ENCODE measurements at places on chromosomes 6 and 20.
A peak's percentile ranks its signal among the peaks of the same experiment; 100 is the strongest.

- no peak for DNase-seq
These were observed 3.0 kb upstream of the NCOA7 start for GRCh38 chr6:125787791-125788190.

GRCh38 chr6:7998103-7998725, 66.0 kb downstream of the BLOC1S5 start:
- no peak for DNase-seq

- no peak for DNase-seq
These were observed 167.5 kb downstream of the GPX5 start for GRCh38 chr6:28693033-28693750.

GRCh38 chr6:1698527-1698926, 88.8 kb downstream of the FOXC1 start:
- DNase-seq = no peak

GRCh38 chr6:161066511-161066910, 74.9 kb downstream of the MAP3K4 start:
- DNase-seq = no peak

DNA sequence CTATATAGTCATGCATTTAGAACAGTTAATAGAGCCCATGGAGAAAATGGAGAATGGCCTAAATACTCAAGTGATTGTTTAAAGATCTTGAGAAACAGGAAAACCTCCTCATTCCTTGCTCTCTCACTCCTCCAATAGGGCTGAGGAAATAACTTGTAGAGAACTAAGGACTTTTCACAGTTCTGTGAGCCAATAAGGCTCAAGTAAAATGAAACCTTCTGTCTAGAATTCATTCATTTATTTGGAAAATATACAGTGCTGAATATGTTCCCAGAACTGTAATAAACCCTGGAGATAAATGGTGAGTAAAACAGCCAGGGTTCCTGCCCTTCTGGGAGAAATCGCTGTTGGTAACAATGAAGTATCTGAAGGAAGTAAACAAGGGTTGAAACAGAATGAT, 35.3 kb downstream of the ELOVL2 start:
- DNase-seq = no peak

GRCh38 chr6:134293659-134294161, 24.2 kb downstream of the SGK1 start:
- DNase-seq = no peak

GRCh38 chr6:122753000-122753687, 26.4 kb upstream of the FABP7 start:
- DNase-seq = no peak

DNA sequence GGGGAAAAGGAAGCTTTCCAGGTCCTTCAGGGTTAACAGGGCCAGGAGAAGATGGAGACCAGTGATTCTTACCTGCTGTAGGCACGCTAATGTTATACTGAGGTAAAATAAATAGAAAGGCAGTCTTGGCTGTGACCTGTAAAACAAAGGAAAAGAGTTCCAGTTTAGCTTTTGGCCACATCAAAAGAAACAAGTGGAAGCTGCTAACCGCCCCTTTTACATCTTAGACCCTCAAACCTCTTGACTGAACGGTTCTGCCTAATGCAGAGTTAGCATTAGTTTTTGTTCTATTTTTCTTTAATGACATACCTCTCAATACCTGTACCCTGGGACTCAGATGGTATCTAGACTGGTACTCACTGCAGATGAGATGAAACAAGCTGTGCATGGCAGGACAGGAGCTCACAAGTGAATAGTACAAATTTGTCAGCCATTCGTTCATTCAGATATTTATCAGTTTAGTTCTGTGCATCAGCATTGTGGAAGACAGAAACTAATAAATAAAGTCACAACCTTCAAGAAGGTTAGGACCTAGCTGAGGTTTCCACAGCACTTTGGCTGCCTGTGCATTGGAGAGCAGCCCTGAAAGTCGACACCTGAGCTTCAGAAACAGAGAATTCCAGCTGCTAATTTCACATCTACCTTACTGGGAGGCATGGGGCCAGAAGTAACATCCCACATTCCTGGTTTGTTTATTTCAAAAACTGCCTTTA, 41.0 kb downstream of the TRAM2 start:
- DNase-seq = no peak

GRCh38 chr6:31476515-31477139, 21.3 kb upstream of the MICB start:
- no peak for DNase-seq

DNA sequence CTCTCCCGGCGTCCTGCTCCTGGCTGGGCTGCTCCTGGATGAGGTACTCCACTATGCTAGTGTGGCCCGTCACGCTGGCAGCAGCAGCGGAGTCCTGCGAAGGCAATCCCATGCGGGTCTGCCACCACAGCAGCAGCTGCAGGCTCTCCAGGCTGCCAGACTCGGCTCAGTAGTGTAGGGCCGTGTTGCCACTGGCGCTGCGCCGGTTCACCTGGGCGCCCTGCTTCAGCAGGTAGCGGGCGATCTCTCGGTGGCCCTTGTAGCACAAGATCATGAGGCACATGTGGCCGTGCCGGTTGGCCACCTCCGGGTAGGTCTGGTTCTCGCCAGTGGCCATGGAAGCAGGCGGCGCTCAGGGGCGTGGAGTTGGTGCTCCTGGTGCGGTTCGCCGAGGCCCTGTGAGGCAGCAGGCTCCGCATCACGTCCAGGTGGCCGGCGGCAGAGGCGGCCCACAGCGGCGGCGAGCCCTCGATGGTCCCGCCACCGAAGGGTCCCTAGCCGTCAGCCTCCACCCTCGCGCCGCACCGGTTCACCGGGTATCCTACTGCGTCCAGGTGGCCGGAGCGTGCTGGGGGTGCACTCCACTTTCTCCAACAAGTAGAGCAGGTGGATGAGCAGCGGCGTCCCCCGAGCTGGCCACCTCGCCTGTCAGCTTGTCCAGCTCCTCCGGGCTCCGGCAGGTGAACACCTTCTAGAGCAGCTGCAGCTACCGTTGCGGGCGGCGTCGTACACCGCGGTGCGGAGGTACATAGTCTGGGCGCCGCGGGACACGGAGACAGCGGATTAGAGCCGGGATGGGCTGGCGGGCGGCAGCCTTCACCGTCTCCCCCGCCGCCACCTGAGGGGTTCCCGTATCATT, 19.8 kb downstream of the RFPL4B start:
- no peak for DNase-seq

DNA sequence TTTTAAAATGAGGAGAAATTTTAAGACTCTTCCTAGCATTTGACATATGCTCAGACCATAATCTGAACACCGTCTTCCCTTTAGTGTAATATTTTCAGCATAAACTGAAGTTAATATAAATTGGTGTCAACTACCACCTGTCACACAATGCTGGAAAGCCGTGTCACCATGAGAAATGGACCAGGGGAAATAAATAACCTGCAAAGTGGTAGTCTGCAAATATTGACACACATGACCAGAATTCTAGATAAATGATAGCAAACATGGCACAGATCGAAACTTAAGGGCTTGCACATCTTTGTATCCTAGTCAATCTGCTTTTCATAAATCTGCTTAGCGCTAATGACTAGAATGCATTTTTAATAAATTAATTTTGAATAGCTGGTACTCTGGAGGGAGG, 191.9 kb downstream of the CD83 start:
- no peak for DNase-seq

- no peak for DNase-seq
These were observed at the start of gene PTK7 for GRCh38 chr6:43075670-43076463. Gene PTK7 (plus strand): TSS chr6:43076314. CDS start chr6:43076489, 175 bp downstream.

DNA sequence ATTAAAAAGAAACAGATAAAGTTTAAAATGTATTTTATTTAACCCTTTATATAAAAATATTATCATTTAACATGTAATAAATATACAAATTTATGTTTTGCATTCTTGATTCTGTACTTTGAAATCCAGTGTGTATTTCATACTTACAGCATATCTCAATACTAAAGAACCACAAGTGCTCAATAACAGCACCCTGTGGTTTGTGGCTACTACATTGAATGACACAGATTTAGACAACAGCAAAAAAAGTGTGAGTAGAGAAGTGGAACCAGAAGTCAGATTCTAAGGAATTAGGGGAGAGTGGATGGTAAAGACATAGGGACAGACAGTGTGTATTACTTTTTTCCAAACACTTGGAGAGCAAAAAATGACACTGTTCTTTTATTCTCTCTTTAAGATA, 524.5 kb downstream of the BMP2 start:
- no peak for DNase-seq

DNA sequence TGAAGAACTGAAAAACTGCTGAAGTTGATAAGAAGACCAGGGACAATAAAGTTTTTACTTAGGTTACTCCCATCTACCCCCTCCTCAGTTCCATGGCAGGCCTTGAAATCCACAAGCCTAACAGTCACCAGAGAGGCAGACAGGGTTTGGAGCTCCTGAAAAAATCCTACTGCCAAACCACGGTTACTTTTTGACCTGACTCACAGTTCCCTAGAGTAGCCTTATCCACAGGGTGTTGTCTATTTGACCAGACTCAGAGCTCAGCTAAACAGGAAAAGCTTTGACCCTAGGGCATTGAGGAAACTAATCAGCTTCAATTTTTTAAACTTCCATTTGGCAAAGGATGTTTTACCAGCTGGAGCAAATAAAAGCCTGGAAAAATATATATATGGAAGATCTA, 257.7 kb upstream of the NT5E start:
- DNase-seq = no peak

DNA sequence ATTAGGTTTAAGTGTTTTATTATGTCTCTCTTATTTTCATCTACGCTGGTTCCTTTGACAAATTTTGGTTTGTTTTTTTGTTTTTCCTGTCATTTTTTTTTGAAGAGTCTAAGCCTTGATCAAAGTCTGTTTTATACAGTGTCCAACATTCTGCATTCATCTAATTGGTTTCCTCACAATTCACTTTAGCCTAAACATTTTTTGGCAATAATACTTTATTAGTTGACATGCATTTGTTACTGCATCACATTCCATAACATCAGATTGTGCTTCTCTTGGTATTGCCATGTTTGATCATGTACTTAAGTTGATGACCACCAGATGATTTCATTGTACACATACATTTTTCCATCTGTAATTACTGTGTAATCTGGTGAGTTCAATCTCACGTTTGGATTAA, 173.2 kb downstream of the ZFAND3 start:
- DNase-seq = no peak

DNA sequence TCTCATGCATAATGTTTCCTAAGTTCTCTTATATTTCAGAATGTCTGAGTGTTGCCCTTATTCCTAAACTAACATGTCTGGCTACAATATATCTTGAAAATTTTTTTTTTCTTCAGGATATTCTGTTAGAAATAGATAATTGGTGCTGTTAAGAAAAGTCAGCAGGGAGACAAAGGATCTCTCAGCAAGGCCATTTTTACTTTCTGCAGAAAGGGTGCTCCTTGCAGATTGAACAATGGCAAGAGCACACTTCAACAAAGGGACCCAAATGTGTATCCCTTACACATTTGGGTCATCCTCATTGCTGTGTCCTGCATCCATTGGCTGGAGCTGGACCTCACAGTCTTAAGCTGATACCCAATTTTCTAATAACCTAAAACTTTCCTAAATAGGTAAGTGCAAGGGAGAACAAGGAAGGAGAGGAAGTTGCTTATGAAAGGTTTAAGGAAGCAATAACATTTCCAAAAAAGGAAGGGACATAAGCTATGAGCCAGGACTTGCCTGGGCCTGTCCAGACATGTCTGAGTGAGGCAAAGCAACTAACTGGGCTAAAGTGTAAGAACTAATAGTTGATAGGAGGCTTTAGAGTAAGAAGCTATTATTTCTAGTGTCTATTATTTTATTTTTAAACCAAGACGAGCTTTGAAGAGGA, 429.6 kb downstream of the BCKDHB start:
- no peak for DNase-seq

GRCh38 chr20:63258781-63259180, 4.5 kb upstream of the NKAIN4 start:
- no peak for DNase-seq

DNA sequence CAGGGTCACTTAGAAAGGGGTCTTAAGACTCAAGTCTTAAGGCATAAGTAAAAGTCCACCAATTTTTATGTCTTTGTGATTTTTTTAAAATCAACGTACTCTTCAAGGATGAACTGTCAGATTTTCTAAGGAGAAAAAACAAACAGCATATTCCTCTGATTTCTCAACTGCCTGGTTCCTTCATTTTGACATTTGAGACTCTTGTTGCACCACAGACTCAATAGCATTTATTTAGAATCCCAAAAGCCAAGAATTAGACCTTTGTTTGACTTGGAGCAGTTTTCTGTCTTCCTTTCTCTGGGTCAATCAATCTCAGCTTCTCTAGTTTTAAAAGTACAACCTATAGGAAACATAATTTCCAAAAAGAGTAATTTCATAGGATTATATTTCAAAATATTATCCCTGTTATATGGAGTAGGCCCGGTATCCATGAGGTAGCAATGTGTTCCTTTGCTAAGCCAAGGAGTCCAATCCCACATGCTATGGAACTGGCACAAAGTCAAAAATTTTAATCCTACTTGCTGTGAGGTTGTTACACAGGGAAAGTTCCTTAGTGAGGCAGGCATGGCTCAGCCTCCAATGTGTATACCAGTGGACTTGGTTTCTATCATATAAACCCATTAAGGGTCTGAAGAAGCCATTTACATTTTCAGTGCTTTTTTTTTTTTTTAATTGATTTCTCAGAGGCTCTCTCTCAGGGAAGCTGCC, 405.7 kb downstream of the KIF16B start:
- no peak for DNase-seq

DNA sequence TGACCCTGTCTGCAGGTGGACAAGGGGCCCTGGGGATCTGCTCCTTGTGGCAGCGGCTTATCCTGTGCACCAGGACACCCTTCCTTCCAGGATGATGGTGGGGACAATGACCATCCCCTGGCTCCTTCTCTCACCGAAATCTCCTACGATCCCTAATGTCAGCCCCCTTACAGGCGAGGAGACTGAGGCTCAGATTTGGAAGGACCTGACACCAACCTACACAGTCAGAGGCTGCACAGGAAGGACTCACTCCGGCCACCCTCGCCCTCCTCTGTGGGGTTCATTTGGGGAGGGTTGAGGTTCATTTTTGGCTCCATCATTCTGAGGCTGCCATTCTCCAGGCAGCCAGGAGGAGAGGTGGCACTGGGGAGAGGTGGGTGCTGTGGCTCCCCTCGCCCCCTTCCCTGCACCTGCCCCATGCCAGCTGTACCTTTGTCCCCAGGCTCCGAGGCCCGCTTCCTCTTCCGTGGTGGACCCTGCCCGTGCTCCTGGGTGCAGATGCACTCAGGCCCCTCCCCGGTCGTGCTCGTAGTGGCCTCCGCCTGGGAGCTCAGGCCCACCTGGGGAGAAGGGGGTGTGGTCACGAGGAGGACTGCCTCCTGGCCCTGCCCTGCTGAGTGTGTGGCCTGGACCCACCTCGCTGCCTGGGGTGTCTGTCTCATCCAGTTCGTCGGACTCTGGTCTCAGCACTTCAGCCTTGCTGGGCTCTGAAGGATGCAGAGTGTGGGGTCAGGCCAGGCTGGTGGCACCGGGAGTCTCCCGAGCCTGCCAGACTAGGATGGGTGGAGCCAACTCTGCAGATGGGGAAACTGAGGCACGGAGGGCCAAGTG, 5.3 kb upstream of the CABLES2 start:
- peak; percentile 90 for DNase-seq

DNA sequence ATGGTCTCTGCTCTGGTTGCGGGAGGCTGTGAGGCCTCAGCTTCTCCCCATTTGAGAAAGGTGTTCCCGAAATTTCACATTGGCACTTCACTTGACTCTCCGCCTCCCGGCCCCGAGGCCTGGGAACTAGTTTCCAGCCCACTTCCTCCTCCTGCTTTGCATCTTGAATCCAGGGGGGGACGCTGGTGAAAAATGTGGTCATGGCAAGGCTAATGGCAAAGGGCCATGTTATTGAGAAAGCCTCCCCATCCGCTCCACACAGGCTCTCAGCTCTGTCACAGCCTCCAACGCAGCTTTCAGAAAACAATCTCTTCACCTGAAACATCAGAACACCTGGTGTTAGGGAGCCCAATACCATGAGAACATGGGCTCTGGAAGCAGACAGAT, 5.6 kb downstream of the PLAGL2 start:
- DNase-seq = no peak
